C1 segment of cervical spinal cord (tissue), 14 donors: ENCODE measurements at places on chromosomes 3 and 15.

DNA sequence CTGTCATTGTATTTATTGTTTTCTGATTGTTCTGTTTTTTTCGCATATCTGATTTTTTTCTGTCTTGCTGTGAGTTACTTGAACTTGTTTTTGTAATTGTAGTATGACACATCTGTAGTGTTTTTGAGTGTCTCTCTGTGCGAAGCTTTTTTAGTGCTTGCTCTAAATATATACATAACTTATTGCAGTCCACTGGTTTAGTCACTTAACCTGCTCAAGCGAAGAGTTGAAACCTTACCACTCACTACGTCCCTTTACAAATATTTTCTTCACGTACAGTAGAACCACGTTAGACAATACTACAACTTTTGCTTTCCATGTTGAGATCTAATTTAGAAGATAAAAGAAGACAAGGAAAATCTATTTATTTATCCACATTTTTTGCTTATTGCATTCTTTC, 713.0 kb upstream of the GRM7 start:
- no peak for DNase-seq

- no peak for DNase-seq
These were observed 73.0 kb downstream of the ATP10A start for GRCh38 chr15:25790000-25790660.

DNA sequence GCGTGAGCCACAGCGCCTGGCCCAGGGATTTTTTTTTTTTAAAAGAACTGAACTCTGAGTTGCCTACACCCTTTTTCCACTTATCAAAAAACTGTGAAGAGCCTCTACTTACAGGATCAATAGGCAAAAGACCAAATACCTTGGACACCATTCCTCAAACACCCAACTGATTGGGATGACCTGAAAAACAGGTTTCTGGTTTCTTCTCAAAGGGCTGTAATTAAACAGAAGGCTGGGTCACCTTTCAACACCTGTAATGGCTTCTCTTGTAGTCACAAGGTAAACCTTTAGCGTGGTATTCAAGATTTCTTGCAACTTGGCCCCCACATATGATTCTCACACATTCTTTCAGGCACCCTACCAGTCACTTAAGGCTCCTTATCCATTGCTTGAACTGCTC, 38.4 kb upstream of the PLXND1 start:
- no peak for DNase-seq

- DNase-seq: no peak
These were observed 91.0 kb downstream of the MYO5A start for GRCh38 chr15:52437646-52438045.

DNA sequence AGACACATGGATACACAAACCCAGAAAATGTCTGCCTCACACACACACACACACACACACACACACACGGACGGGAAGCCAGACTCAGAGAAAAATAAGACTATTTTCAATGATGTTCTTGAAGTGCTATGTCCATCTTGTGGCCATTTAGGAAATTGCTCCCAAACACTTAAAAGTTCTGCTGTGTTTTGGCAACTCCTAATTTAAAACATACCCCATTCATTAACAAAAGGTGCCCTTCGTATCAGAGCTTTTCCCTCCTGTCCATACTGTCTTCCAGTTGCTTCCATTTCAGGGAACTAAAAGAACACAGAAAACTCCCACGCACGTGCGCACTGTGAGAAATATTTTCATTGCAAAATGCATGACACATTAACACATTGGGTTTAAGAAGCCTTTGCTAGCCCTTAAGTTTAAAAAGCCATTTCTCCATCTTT, 44.6 kb downstream of the SLC12A1 start:
- DNase-seq: no peak

DNA sequence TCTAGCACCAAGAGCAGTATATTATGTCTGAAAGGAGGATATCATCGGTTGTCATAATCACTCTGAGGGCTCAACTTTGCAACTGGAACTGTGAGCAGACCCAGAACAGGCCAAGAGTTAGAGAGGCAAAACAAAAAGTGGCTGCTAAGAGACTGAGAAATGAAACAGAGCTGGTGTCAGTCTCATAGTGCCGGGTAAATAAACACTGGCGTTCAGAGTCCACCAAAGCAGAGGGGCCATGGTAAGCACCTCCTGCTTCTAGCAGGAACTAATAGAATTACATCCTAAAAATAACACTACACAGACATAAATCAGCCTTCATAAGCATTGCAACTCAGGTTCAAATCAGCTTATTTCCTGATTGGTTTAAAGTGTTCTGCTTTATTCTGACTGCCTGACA, 10.3 kb upstream of the IL12A start:
- no peak for DNase-seq

- DNase-seq: no peak
These were observed 196.3 kb upstream of the PLSCR5 start for GRCh38 chr3:146801492-146801891.

GRCh38 chr3:101976473-101976872, 127.2 kb downstream of the NFKBIZ start:
- no peak for DNase-seq

GRCh38 chr3:172152874-172153273, 113.5 kb downstream of the FNDC3B start:
- DNase-seq: no peak

DNA sequence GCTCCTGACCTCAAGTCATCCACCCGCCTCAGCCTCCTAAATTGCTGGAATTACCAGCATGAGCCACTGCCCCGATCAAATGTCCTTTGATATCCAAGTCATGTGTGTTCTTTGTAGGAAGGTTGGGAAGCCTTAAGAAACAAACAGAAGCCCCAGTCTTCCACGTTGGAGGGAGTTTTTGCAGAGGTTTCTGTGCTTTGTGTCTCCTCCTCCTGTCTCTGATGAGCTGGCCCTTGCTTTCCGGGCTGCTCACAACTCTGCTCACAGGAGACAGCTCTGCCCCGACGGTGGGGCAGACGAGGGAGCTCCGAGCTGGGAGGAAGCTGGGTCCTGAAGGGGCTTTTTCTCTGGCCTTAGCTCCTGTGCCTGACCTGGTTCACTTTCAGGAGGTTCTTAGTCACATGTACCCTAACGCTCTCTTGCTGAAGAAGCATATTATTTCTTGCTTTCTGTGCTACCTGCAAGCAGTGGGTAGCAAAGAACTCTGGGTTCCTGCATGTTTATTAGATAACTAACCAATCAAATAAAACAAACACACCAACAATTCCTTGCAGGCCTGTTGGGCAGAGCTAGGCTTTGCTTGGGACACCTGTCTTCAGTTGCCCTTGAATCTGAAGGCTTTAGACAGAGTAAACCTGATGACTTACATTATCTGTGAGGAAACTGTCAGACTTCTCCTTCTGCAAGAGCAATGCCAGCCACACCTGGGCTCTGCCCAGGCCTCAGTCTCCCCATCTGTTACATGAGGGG, 52.6 kb upstream of the SMAD6 start:
- no peak for DNase-seq

GRCh38 chr15:56454836-56455235, 10.1 kb downstream of the MNS1 start:
- DNase-seq: no peak

DNA sequence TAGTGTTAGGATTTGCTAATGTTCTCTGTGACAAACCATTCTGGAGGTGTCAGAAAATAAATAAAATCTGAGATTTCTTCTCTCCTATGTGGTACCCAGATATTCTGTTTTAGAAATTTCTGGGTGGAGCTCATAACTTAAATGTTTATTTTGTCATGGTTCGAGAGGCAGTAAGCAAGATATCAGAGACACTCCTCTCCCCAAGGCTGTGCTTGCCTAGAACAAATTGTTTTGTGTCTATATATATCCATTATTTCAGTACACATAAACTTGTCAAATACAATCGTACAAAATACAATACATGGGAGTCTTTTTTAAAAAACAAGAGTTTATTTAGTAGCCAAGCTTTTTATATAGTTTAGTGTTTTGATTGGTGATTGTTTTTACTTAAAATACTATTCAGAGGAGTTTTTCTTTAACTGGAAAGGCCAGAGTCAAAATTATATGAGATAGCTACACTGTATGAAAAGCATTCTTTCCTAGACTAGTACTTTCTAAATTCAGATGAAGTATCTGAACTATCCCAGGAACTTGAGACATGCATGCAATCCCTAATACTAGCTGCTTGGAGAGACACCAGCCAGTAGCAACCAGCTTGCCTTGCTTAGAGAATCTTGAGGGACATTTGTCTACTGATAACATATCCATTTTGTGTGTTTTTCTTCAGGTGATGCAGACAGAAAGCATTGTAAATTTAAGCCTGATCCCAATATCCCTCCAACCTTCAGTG, 4.7 kb downstream of the EXOG start:
- no peak for DNase-seq

- no peak for DNase-seq
These were observed 24.3 kb downstream of the NFKBIZ start for GRCh38 chr3:101873619-101874018.

DNA sequence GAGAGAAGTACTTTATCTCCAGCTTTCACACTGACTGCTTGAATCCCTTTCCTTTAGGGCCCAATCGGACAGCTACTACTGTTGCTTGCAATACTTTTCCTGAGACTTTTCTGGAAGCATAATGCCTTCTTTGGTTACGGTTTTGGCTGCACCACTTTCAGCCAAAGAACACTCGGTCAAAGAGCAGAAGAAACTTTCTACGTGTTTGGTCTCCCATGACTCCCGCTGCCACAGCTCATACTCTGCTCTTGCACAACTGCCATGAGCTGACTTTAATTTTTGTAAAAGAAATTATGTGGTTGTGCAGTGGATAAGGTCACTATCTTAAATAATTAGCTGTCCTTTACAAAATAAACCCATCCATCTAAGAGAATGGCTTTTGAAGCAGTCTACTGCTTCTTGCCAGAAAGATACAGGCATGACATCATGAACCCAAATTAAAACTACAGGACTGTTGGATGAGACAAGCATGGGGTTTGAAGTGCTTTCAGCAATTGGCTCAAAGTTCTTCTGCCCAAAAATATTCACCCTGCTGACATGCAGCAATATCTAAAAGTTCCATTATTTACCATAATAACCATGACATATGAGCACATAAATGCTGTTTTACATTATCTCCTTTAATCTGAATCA, 42.0 kb downstream of the PROS1 start:
- DNase-seq: no peak

- DNase-seq: no peak
These were observed 1.6 kb upstream of the PPM1L start for GRCh38 chr3:160754371-160754854.

GRCh38 chr15:68582864-68583263, 4.1 kb downstream of the CORO2B start:
- DNase-seq: no peak

DNA sequence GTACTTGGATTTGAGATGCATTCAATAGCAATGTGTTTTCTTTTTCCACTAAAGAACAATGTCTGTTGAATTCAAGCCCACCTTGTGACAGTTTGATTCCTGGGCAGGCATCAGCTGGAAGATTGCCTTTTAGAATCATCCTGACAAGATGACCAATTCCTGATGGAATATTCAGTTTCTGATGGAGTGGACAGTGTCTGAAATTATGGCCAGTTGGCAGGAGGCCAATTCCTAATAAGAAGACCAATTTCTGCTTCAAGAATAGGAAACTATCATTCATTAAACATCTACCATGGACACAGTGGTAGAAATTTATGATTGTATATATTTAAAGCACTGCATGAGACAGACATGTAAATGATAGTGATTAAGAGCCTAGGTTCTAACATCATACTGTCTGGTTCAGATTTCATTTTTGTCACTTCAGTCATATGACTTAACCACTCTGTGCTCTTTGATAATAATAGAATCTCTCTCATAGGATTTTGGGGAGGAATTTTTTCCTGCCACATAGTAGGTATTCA, 133.6 kb downstream of the CLSTN2 start:
- no peak for DNase-seq

GRCh38 chr3:45218578-45219390, 7.3 kb downstream of the TMEM158 start:
- no peak for DNase-seq

DNA sequence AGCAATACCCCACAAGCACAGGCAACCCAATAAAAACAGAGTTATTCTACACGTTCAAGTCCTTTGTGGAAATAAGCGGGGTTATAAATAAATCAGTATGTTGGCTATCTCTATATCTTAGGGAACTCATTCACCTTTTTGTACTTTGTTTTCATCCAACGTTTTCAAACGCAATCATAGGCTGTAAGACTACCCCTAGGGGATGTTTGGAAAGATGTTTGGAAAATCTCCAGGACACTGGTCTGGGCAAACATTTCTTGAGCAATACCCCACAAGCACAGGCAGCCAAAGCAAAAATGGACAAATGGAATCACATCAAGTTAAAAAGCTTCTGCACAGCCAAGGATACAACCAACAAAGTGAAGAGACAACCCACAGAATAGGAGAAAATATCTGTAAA, 70.1 kb downstream of the CLDN11 start:
- DNase-seq: no peak

DNA sequence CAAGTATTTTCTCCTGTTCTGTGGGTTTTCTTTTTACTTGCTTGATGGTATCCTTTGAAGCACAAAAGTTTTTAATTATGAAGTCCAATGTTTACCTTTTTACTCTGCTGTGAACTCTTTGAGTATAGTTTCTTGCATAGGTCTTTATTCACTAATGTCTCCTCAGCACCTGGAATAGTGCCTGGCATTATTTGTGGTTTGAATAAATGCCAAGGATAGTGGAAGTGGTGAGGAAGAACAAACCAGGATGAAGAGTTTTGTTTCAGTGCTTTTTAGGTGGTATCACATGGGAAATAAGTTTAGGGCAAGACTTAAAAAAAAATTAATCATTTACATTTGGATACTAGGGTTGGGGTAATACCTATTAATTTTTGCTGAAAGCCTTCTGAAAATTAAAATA, 25.7 kb downstream of the GPD1L start:
- DNase-seq: no peak

DNA sequence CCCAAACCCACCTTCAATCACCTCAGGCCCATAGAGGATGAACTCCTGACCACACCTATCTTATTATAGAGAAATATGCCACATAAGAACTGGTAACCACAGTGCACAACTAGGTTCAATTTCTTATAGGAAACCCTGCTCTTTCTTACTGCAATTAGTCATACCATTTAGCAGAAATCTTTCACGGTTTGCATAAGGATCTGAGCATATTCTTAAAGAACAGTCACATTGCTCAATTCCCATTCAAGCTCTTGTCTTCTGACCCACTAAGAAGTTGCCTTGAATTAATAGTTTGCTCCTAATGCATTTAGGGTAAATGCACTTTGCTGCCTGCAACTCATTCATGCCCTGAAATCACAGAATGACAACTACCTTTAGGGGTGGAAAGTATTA, 9.2 kb downstream of the ERC2 start:
- no peak for DNase-seq

DNA sequence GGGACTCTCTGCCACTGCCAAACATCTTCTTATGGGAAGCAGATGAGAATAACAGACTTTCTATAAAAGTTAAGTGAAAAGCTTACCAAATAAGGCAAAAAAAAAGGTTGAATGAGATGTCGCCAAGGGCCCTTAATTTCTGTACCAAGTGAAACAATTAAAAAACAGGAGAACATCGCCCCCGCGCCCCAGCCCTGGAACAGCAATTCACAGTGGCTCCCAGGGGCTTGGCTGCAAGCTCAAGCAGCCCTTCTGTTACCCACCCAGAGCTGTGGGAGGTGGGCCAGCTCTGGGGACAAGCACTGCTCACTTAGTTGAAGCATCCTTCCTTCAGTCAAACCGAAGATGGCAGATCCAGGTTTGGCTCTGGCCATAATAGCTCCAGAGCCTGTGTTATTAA, 208.0 kb downstream of the ERC2 start:
- DNase-seq: no peak

- DNase-seq: no peak
These were observed 7.6 kb upstream of the APEH start for GRCh38 chr3:49666592-49666991.
